Activated naive CD4-positive, alpha-beta T cell (primary cell): ENCODE measurements at places on chromosomes 13 and 19.

DNA sequence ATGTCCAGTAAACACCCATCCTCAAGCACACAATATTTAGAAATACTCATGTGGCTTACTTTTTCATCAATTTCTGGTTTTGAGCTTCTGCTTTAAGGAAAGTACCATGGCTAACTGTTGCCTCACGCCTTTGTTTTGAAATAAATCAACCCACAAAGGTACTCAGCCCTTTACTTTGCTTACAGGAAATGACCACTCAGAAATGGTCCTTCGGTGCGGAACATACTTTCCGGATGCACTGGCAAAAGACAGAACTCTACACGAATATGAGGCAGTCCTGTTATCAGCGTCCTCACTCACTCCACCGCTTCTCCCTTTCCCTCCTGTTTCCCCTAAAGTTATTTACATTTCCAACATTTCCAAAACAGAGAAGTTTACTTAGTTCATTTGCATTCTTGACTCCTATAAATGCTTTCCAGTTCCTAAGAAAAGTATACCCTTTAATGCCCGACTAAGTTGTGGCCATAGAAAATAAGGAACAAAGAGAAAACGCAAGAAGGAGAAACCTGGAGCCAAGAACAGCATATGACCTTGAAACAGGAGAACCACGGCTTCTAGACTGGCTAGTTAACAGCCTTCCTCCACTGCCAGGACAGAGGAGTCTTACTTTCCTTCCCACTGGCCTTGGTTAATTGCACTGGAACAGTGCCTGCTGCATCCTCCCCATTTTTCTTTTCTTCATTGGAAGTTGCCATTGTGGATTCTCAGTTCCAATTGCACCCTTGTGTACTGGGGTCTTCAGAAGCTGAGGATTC lies 10.6 kb downstream of the FPR2 start:
- DNase-seq = no peak

GRCh38 chr19:9485140-9485539 lies 13.3 kb downstream of the ZNF560 start:
- no peak for DNase-seq

GRCh38 chr13:54852831-54853230 lies 1824.2 kb downstream of the OLFM4 start:
- DNase-seq = no peak

DNA sequence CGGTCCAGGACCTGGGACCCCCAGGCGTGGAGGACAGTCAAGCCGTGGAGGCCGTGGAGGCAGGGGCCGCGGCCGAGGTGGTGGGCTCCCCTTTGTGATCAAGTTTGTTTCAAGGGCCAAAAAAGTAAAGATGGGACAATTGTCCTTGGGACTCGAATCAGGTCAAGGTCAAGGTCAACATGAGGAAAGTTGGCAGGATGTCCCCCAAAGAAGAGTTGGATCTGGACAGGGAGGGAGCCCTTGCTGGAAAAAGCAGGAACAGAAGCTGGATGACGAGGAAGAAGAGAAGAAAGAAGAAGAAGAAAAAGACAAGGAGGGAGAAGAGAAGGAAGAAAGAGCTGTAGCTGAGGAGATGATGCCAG lies 2.3 kb downstream of the KMT2B start:
- no peak for DNase-seq

- DNase-seq = no peak
Measured at GRCh38 chr13:97749174-97749573, 204.3 kb upstream of the IPO5 start.

DNA sequence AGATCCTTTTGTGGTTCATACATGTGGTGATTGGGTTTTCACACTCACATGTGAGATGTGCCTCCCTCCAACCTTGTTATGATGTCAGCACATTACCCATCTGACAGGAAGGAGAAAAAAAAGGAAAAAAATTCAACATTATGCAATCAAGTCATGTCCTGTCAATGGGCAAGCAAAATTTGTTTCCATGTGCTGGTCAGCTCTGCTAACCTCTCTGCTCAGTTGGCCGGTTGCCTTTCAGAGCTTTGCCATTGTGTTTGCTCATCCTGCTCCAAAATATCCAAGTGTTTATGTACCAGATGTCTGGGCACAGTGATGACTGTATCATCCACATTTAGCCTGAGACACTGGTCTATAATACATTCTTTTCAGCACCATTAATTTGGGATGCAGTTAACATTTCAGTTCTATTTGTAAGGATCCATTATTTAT lies 27.0 kb upstream of the METTL21C start:
- no peak for DNase-seq

DNA sequence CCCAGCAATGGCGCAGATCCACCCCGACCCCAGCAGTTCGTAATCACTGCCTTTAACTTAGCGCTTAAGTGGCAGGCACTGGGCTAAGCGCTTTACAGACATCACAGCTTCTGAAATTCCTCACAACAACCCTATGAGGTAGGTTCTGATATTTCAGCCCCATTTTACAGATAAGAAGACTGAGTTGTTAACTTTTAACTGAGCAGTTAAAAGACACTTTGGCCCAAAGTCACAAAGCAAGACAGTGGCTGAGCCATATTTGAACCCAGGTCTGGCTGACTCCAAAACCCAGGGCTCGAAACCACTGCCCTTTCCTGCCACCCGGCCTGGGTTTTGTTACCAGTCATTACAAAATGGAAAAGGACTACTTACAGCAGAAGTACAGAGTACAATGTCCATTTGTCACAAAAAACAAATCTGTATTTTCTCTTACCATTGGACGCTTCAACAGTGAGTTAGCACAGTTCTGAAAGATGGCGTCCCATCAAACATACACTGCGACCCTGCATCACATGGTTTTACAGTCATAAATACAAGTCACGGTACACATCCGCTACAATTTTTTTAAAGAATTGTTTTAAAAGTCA lies 8.5 kb downstream of the HNRNPL start:
- no peak for DNase-seq

GRCh38 chr19:15124572-15125231 lies 17.5 kb downstream of the SYDE1 start:
- DNase-seq = no peak

- no peak for DNase-seq
Measured at GRCh38 chr19:4278010-4278409, 1.1 kb upstream of the SHD start.

DNA sequence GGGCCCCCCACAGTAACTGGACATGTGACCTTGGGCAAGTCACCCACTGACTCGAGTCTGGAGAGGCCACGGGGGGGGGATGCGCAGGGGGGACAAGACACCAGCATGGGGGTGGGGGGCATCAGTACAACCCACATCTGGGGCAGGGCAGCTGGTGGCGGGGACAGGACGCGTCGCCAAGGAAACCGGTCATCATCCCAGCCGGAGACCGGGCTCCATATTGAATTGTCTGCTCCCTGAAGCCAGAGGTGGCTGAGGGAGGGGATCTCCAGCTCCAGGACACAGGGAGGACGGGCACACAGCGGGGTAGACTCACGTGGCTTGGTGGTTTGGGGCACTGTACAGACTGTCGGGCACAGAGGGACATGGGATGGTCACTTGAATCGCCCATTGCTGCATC lies 11.4 kb downstream of the ONECUT3 start:
- no peak for DNase-seq

DNA sequence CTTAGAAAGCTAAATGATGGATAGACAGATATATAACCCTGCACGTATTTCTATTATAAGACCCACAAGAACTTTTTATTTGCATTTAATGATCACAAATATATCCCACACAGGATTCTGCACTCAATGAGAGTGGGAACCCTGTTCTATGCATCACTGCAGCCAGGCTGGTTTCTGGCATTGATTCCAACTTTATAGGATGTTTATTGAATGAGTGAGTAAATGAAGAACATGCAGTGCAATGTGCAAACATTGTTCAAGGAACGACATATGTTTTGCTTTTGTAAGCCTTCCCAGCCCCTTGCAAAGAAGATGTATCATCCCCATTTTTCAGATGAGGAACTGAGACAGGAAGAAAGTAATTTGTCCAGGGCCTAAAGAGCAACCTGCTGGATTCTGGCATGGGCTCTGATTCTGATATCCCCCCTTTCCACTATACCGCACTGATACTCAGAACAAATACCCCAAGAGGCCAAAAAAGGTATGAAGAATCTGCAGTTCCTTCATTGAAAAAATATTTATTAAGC lies 246.3 kb downstream of the LACC1 start:
- DNase-seq = no peak

DNA sequence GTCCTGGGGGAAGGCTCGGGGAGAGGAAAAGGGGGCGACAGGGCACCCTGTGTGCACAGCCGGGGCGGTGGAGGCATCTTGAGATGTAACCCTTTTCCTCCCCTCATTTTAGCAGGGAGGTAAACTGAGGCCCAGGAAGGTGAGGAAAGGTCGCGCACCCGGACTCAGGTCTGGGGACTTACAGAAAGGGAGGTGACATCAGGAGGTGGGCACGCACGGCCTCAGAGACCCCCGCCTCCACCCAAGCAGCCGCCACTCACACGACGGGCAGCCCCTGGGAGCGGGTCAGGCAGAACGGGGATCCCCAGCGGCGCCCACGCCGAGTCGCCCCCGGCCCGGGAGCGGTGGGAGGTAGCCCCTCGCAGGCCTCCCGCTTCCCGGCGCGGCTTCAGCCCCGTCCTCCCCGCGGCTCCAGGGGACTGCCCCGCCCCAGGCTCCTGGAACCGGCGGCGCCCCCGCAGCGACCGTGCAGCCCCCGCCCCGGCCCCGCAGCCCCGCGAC lies 477 bp downstream of the PIP5K1C start:
- no peak for DNase-seq

DNA sequence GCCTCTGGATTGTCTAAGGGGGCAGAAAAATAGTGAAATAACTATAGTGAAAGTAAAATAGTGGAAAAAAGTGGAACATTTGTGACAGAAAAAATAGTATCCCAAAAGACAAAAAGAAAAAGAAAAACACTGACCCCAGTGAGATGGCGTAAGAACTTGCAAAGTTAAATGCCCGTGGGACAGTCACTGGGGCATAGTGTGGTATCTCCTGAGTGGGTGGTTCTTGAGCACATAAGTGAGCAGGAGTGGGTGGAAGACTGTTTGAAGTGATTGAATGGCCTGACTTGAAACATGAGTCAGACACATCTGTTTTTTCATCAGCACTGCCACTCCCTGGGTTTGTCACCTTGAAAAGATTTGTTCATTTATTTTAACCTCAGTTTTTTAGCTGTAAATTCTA lies 2.5 kb downstream of the ZNF430 start:
- no peak for DNase-seq

- DNase-seq = no peak
Measured at GRCh38 chr13:75825161-75825560, 189.0 kb downstream of the LMO7 start.

GRCh38 chr13:36666477-36667229 lies 7.2 kb upstream of the SERTM1 start:
- no peak for DNase-seq
